ENCODE measurements at places on chromosomes 13 and 19.

- no peak for DNase-seq
Measured at GRCh38 chr13:34567597-34567996, 374.5 kb upstream of the NBEA start.

DNA sequence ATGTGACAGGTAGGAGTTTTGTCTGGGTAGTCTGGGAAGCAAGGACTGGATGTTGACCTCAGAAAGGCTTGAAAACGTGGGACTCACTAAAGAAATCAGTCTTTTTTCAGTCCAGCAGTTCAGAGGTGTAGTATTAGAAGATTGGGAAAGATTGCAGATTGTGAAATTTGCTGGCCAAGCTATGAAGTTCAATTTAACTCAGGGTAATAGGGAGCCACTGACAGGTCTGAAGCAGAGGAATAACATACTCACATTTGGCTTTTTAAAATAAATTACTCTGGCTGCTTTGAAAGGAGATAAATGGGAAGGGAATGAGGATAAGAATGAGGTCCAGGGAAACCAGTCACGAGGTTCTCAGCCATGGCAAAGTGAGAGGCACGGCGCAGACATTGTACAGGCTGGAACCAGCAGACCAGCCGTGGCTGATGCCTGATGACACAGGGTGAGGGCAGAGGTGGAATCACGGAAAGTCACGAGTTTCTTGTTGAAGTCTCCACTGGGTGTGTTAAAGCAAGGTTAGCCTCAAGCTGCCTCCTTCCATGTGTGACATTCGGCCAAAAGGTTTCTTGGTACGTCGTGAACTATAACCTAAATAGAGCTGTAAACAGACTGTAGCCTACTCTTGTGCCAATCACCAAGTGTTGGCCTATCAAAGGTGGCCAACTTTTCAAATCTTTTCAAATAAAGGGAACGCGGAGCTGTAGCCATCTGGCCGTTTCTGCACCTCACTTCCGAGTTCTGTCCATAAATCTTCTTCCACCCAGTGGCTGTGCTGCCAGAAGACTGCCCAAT lies 377.6 kb downstream of the IRS2 start:
- DNase-seq = no peak

GRCh38 chr19:44813070-44813840 lies 4.4 kb downstream of the BCAM start:
- DNase-seq = no peak

DNA sequence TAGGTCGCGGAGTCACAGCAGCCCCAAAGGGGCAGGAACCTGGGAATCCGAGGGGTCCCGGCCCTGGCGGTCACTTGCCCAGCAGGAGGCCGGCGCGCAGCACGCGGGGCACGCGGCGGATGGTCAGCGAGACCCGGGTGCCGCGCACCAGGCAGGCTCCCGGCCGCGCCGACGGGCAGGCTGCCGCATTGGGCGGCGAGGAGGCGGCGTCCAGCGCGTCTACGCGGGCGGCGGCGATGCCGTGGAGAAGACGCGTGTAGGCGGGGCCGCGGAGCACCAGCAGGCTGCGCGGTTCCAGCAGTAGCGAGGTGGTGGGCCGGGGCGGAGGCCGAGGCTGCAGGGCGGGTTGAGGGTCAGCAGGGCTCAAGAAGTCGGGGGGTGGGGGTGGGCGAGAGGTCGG lies 607 bp upstream of the SYNE4 start:
- peak; percentile 61 for DNase-seq

DNA sequence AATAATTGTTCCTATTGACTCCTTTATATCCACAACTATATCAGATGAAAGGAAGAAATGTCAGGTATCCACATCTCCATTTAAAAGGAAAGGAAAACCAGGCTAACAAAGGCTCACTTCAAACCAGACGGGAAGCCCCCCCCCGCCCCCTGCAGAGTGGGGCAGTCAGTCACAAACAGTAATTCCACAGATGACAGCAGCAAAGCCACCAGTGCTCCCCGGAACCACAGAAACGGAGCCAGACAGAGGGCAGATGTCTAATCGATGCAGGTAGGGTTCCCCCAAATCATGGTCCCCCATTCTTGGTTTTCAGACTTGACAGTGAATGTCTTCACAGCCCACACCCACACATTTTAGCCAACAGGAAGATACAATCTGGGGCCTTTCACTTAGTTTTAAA lies 100.8 kb downstream of the STK24 start:
- peak; percentile 38 for DNase-seq
